NT2/D1 (cell line): ENCODE measurements at places on chromosomes 13 and 19.

DNA sequence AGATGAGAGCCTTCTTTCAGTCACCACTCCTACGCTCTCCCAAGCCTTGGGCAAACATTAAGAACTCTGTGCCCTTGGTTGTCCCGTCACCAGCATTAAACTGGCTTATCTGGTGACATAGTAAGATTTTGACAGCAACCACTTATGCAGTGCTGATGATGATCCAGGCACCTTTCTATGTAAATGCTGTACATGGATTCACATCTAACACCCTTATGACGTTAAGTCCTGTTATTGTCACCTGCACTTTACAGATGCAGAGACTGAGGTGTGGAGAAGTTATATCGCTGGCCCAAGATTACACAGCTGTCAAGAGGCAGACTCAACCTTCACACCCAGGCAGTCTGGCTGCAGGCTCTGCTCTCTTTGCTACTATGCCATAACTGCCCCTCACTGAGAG lies 25.0 kb downstream of the RASL11A start:
- DNase-seq: no peak

- DNase-seq: no peak
Observed at GRCh38 chr19:16628984-16629691, 1.1 kb upstream of the MED26 start.

DNA sequence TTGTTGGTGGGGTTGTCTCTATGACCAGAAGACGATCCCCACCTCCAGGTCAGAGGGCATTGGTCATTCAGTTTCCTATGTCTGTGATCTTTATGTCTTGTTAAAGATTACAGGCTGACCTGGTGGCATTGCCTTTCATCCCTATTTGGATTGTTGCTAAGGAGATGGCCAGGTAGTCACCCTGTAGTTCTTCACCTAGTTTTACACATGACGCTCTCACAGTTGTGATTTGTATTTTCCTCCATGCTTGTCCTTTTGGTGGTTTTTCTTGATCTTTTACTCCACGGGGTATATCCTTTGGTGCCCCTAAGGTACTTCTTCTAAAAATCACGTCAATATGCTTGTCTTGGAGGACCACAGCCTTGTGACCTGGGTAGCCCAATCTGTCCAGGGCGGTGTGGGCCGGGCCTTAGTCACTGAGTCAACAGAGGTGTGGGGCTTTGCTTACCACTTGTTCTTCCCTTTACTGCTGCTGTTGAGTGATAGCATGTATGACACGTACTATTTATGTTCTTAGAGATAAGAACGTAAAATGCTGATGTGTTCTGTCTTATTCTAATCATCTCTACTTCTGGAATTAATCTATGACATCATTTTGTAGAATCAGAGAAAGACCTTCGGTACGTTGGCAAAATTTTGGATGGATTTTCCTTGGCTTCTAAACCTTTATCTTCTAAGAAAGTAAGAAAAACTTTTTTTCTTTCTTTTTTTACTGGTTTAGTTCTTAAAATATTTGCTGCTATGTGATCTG lies 20.1 kb downstream of the GPATCH1 start:
- no peak for DNase-seq

GRCh38 chr13:53343361-53343744 lies 314.7 kb downstream of the OLFM4 start:
- DNase-seq: peak; percentile 75

DNA sequence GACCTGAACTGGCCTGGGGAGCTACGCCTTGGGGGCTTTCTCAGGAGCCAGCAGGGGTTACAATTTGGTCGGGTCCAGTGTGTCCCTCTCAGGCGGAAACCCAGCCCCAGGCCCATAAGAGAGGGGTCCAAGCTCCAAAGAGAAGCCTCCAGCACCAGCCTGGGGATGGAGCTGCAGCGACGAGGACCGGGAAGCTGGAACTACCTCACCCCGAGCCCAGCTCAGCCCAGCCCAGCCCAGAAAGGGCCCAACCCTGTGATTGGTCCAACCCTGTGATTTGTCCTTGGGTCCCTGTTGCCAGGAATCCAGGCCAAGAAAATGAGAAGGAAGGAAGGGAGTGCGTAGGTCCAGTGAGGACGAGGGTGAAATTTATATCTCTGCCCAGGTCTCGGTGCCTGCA lies 24.1 kb downstream of the CLEC4M start:
- DNase-seq: no peak
